Endothelial cell of umbilical vein (primary cell): ENCODE measurements at places on chromosomes 2 and 18.
A peak's percentile ranks its signal among the peaks of the same experiment; 100 is the strongest.

GRCh38 chr2:27822049-27822448 is 50.5 kb downstream of the MRPL33 start:
- no peak for DNase-seq

- DNase-seq: peak; percentile 87
Measured at GRCh38 chr2:85741833-85742455, 11.8 kb upstream of the ATOH8 start.

GRCh38 chr2:135150725-135151124 is 98.6 kb downstream of the RAB3GAP1 start:
- DNase-seq: no peak

DNA sequence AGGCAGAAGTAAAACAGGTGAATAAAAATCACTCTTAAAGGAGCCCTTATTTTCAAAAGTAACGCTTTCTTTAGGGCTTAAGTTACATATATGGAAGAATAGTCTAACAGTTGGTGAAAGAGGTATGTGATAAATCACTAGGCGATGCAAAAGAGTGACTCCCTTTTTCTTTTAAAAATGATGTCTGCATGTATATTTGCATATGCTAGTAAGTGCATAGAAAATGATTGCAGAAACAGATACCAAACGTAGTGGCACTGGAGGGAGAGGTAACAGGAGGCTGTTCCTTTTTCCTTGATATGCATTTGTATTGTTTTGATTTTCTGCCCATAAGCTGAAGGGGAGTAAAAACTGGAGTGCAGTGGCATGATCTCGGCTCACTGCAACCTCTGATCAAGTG is 158.3 kb downstream of the PRPF40A start:
- no peak for DNase-seq

- no peak for DNase-seq
Measured at GRCh38 chr18:8708670-8709069, 3.3 kb downstream of the MTCL1 start.

GRCh38 chr2:232872826-232873225 is 2.8 kb downstream of the SNORC start:
- no peak for DNase-seq

DNA sequence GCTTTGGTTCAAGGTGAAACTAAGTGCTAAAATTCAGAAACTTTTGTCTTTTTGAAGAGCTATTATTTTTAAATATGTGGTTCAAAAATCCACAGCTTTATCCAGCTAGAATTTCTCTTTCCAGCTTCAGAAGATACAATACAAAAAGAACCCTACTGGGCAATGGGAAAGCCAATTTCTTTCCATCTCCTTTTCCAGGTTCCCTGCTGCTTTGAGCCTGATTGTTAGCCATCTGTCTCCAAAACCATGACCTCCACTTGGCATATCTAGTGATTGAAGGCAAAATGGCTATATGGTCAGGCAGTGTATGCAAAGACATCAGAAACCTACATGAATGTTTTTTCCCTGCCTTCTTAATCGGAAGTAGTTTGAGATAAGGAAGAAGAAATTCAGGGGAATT is 134.1 kb downstream of the KCNH7 start:
- no peak for DNase-seq

DNA sequence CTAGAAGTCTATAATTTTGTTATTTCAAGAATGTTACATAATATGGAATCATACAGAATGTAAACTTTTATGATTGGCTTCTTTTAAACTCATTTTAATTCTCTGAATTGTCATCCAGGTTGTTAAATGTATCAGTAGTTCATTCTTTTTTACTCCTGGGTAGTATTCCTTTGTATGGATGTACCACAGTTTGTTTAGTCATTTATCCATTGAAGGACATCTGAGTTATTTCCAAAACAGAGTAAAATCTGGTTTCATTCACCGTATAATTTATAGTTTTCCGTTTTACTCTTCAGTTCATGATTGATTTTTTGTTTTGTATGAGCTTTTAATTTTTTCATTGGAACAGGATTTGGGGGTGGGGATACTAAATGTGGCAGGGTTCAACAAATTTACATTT is 132.4 kb downstream of the PMS1 start:
- DNase-seq: no peak

DNA sequence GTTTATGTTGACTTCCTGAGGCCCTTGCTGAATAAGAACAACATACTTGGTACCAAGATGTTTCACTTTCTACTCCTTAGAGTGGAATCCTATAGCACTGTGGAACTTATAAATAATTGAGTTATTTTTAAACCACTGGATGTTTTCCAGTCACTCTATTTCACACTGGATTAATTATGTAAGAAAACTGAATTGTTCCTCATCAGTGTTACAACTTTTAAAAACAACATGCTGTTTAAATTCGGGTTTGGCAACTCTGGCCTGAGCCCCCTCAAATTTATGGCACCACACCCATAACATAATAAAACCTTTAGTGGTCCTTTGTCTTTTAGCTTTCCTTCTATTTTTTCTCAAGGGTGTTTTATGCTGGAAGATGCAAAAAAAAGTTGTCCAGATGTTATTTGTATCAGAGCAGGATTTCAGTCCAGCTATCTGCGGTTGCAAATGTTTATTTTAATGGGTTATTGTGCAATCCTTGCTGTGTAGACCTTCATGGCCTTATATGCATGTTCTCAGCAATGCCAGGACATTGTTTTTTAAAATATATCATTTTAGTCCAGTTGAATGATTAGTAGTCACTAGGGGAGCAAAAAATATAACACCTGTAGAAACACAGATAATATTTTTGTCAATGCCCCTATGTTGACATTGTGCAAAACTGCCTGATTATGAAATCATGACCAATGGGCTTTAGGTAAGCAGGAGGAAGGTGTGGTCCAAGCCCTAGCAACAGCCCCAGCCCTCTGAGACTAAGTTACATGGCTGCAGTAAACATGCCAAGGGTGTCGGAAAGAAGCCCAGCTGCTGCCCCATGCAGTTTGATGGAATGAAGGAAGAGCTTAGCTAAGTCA is 638.0 kb upstream of the ZEB2 start:
- no peak for DNase-seq

DNA sequence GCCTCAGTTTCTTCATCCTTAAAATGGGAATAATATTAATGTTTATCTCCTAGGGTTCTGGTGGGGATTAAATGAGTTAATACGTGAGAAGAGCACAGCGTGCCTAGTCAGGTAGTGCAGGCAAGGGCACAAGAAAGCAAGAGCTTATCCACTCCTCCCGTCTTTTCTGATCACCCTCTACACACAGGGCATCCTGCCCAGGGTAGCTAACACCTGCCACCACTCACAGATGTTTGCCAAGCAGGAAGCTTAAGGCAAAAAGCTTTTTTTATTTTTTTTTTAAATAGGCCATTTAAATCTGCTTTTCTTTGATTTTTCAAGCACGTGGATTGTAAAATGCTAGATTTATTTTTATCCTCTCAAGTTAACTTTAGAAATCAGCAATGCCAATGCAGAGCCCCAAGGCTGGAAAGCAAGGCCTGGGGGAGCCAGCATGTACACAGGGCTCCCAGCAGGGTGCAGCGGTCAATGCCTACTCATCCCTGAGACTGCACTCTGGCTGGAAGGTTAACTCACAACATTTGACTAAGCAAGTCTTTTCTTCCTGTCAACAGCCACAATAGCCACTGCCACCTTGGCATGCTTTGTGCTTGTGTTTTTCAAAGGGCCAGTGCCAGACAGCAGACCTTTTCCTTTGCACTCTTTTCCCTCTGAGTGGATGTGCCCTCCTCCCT is 86.5 kb upstream of the ACAA2 start:
- DNase-seq: no peak

DNA sequence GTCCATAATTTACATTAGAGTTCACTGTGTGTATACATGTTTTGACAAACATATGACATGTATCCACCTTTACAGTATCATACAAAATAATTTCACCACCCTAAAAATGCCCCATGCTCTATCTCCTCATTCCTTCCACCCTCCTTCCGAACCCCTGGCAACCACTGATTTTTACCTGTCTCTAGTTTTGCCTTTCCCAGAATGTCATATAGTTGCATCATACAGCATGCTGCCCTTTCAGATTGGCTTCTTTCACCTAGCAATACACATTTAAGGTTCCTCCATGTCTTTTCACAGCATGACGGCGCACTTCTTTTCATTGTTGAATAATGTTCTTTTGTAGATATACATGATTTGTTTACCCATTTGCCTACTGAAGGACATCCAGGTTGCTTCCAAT is 10.4 kb downstream of the LRPPRC start:
- DNase-seq: no peak

GRCh38 chr18:76373297-76373696 is 121.7 kb downstream of the ZNF516 start:
- no peak for DNase-seq

- no peak for DNase-seq
Measured at GRCh38 chr18:62928326-62928725, 213.0 kb downstream of the PHLPP1 start.

- DNase-seq: no peak
Measured at GRCh38 chr2:205531072-205531471, 151.2 kb upstream of the NRP2 start.

DNA sequence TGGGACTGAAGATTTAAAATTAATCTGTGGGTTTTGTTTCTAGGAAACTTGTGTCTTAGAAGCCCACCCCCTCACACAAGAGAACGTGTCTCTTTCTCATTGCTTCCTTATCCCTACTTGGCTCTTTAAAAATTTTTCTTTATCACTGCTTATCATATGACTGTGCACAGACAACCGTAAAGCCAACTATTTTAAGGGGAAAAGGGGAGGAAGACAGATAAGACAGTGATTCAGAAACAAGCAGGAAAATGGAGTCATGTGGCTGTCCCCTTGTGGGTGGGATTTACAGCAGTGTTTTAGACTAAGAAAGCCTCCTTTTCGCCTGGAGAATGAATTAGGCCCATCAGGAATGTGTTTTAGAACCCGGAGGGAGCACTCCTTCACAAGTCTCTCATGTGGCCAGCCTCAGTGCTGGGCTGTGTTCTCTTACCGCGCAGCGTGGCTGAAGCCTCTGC is 17.6 kb downstream of the PRKCE start:
- peak; percentile 96 for DNase-seq

GRCh38 chr2:209690029-209690754 is 81.4 kb upstream of the UNC80 start:
- no peak for DNase-seq

DNA sequence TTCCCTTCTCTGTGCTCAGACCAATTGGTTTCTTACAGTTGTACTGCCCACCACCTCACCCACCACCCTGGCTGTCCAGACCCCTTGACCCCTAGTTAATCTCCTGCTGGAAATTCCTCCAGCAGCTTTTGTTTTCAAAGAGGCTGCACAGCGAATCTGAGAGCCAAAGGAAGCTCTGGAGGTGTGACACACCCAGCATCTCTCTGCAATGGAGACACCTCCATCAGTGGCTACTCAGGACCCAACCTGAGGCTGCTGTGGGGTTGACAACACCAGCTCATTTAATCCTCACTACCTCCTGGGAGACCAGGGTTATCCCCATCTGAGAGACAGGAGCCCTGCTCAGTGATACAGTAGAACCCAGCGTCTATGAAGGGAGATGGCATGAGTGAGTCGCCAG is 86.4 kb downstream of the BIN1 start:
- no peak for DNase-seq

GRCh38 chr2:17646081-17646554 is 105.6 kb downstream of the VSNL1 start:
- peak; percentile 77 for DNase-seq

GRCh38 chr2:188399159-188399558 is 107.5 kb downstream of the GULP1 start:
- DNase-seq: no peak

GRCh38 chr2:43184339-43184895 is 42.0 kb downstream of the ZFP36L2 start:
- DNase-seq: no peak

DNA sequence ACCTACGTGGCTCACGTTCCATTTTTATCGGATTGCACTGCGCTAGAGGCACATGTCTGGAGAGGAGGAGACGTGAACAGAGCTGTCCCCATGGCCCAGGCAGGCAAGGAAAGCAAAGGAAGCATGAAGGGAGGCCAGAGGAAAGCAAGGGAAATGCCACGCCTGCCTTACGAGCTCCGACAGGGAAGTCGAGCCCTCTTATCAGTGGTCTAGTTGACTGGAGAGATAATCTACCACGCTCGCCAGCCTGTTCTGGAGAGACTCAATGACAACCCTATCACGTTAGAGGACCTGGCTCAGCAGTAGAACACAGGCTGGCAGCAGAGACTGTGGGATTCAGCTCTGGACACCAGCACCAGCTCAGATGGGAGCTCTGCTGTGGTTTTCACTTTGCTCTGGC is 202.6 kb upstream of the ID2 start:
- DNase-seq: no peak

- DNase-seq: no peak
Measured at GRCh38 chr2:201854221-201854801, 48.0 kb downstream of the CDK15 start.

- DNase-seq: no peak
Measured at GRCh38 chr2:84197901-84198300, 261.2 kb downstream of the SUCLG1 start.

DNA sequence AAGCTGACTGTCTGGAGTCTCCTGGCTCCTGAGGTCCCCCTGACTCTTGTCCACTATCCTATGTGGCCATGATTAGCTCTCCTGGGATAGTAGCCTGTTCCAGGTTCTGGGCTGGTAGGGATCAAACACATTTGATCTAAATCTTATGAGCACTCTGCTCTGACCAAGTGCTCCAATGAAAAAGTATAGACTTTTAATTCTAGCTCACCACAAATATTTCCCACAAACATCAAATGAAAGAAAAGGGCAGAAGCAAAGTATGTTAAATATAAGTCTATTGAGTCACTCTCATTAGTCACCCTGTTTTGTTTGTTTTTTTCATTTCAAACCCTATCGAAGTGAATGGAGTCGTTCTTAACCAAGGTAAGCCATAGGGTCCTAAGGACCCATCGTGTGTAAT is 39.7 kb upstream of the NEDD4L start:
- no peak for DNase-seq

DNA sequence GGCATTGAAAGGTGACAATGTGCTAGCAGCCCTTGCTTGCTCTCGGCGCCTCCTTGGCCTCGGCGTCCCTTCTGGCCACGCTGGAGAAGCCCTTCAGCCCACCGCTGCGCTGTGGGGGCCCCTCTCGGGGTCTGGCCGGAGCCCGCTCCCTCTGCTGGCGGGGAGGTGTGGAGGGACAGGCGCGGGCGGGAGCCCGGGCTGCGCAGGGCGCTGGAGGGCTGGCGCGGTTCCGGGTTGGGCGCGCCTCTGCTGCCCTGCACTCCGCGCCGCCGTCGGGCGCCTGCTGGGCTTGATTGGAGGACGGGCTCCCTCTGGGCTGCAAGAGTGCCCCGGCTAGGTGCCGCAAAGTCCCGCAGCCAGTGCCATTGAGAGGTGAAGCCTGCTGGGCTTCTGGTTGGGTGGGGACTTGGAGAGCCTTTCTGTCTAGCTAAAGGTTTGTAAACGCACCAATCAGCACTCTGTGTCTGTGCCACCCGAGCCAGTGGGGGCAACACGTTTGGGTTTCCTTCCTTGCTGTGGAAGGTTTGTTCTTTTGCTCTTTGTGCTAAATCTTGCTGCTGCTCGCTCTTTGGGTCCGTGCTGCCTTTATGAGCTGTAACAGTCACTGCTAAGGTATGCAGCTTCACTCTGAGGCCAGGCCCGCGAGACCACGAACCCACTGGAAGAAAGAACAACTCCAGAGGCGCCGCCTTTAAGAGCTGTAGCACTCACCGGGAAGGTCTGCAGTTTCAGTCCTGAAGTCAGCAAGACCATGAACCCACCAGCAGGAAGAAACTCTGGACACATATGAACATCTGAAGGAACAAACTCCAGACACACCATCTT is 14.8 kb upstream of the IMP4 start:
- no peak for DNase-seq

- DNase-seq: no peak
Measured at GRCh38 chr18:11489266-11489899, 120.0 kb upstream of the SLC35G4 start.

GRCh38 chr2:15359716-15360531 is 201.2 kb downstream of the NBAS start:
- peak; percentile 89 for DNase-seq
